RKO (cell line): ENCODE measurements at places on chromosomes 1 and 21.

DNA sequence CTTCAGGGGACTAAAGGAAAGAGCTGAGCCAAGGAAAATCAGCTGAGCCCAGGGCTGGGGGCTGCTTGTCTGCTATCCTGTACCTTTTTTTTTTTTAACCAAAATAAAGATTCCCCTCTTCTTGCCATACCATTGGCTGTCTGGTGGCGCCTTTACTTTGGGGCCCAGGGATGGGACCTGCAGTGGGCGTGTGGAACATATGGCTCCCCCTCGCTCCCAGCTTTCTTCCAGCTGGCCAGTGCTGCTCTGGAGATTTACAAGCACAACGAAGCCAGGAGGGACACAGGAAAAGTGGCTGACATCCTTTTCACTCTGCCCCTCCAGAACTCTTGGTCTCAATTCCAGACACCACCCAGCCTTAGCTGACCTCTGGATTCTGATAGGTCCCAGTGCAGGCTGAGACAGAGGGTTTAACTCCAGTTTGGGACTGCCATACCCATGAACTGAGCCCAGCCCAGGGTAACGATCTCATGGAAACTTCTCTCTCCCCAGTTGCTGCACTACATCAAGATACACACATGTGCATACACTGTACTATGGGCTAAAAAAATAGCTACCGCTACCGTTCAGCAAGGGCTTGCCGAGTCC, 5.4 kb upstream of the SFN start:
- no peak for DNase-seq

GRCh38 chr1:182614796-182615454, 10.7 kb upstream of the RGS16 start:
- no peak for DNase-seq

- no peak for DNase-seq
These were observed 151.6 kb downstream of the GRIK3 start for GRCh38 chr1:36882536-36883285.

DNA sequence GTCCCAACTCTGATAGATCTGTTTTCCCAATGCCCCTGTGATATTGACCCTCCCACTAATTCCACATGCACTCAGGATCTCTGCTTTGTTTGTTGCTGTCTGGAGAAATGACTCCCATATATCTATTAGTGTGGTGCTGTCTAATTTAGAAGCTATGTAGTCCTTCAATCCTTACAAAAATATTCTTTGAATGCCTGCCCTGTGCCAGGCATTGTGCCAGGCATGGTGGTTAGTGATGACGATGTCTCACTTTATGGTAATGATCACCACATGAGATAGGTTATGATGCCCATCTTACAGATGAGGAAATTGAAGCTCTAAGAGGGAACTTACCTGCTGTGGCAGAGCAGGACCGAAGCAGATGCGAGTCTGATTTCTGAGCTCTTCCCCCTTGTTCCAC, 12.9 kb downstream of the MYOG start:
- no peak for DNase-seq

DNA sequence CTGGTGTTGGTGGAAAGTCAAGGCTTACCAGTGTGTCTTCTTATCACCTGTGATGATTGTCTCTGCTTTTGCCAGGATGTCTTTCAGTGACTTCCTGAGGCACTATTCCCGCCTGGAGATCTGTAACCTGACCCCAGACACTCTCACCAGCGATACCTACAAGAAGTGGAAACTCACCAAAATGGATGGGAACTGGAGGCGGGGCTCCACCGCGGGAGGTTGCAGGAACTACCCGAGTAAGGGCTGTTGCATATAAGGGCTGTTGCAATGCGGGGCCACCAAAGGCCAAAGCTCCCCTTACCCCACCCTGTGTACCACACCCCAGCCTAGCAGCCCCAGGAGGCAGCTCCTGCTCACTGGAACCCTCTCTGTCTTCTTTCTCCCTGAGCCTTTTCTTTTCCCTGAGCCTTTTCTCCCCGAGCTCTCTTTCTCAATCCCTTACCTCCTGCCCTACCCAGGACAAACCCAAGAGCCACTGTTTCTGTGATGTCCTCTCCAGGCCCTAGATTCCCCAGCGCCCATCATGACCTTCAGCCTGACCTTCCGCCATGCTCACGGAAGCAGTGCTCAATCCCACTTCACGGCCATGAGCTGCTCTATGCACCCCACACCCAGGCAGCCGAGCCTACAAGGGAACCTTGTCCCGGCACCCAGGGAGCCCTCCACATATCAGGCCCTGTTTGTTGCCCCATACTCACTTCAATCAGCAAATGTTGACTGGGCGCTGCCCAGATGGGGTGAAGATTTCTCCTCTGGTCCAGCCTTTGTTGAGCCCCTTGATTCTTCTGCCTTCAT, 40.6 kb downstream of the CAPN2 start:
- no peak for DNase-seq

DNA sequence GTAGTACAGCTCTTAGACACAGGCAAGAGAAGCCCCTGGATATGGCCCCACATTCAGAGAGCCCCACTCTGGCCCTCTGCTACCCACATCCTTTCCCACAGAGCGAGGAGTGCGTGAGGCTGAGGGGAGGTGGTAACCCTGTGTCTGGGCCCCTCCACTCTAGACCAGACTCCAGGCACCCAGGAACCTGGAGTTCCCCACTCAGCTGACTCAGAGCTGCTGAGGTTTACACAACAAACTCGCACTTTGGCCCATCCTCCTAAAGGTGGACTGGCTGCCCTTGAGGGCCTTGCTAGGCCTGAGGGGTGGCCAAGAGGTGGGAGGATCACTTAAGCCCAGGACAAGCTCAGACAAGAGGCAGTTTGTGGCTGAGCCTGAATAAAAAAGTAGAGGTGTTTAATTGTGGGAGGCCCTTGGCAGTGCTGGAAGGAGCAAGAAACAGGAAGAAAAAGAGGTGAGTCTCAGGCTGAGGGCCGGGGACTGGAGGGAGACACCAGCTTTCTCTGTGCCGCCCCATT, 10.7 kb downstream of the MR1 start:
- DNase-seq = no peak

GRCh38 chr1:21913763-21914162, 23.3 kb downstream of the HSPG2 start:
- DNase-seq = no peak

DNA sequence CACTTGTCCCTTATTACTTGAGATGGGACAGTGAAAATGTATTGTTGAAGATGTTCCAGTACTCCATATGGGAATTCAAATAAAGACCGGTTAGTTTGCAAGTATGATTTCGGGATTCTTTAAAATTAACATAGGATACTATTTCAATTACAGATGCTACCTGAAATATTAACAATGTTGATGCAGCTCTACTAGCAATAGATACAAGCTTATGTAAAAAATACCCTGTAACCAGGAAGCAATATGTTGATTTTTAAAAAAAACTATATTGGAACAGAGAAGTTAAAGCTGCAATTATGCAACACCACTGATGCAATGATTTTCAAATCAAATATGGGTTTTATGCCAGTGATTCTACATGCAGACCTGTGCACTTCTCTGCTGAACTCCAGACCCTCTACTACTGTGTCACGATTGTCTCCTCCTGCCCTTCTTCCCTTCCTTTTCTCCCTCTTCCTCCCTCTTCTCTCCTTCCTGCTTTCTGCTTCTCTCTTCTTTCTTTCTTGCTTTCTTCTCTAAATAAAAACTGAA, 179.2 kb downstream of the ATP6V1G3 start:
- no peak for DNase-seq

DNA sequence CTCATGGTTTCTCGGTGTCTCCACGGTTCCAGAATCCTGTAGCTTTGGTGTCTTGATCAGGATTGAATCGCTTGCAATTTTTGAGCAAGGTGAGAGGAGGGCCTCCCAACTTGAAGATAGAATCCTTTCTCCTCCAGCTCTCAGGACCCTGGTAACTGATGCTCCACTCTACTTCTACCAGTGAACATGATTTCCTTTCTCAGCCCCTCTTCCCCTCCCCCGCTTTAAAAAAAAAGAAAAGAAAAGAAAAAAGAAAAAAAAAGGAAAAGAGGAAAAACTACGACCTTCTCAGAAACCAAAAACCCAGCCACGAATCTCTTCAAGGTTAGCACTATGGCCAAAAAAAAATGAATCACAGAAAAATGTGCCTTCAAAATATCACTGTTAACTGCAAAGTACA, 1.2 kb downstream of the ARHGEF11 start:
- no peak for DNase-seq

DNA sequence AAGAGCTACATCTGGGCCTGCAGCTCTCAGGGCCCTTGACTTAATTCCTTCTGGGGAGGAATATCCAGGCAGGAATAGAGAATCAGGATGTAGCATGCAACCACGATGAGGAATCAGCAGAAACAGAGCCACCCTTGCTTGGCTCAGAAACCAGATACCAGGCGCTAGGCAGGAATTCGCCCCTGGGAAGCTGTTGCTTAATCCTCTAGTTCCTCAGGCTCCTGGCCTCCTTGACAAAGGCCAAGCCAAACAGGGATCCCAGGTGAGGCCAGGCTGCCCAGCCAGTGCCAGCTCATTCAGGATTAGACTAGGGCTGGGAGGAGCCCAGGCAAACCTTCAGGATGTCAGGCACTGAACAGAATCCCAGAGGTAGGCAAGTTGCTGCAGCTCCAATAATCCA, 48.2 kb upstream of the IRF2BP2 start:
- no peak for DNase-seq

DNA sequence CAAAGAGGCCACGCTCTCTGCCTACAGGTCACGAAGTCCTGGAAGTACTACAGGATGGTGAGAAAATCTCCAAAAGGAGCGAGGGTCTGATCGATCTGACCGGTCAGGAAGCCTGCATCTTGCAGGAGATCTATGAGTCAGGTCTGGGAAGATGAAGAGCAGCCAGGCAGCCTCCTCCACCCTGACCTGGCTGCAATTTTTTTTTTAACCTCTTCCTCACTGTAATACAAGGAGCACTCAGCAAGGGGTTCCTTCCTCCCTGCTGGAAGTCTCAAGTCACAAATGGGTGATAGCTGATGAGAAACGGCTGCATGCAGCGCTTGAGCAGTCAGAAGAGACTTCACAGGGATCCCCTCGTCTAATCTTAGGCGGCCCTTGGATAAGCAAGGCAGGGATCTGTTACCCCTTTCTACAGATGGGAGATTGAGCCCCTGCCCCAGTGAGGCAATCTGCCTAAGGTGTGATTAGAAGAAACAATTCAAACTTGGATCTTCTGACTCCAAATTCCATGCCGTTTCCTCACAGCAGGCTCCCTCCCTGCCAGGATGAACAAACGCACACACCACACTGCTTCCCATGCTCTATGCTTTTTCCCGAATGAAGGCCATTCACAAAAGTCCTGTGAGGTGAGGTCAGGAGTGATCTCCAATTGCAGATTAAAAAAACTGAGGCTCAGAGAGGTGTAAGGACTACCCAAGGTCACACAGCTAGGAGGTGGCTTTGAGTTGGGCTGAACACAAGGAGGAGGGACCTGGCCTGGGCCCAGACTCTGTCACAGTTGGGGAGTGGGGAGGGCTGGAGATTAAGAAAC, 48.3 kb downstream of the ECE1 start:
- no peak for DNase-seq

DNA sequence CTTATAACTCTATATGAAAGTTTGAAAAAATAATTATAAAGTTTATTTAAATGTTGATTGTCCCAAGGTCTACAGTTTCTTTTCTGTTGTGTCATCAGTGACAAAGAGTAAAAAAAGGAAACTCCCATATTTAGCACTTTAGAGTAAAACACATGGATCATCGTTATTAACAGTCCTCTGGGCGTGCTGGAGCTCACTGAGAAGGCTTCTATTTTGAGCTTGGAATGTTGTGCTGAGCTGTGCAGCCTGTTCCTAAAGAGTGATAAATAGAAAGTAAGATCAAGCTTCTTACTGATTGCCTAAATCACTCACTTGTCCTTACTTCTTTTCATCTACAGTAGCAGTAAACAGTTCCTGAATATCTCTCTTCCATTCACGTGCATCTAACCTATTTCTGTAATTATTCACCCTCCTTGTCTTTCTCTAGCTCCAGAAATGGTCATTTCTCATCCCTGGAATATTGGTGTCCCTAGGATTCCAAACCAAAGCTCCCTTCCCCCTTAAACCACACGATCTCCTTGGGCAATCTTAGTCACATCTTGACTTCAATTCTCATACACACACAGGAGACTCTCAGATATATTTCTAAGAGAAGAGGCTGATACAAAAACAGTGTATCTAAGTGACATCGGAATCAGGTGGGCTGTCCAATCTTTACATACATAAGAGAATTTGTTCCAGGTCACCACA, 11.9 kb downstream of the GBP5 start:
- DNase-seq = no peak

DNA sequence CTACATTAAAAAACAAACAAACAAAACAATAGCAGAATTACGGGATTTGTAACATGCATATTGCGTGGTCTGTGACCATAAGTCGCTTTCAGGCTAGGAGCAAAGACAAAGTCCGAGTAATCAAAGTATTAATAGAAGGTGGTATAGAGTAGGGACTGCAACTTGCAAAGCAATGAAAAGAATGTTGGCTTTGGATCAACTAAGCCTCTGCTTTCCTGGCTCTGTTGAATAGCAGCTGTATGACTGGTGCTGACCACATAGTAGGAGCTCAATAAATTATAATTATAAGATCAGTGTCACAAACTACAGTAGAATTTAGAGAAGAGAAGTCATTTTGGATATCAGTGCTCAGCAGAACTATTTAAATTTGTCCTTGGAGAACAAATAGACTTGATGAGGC, 586.4 kb downstream of the DPYD start:
- DNase-seq = no peak

- DNase-seq = no peak
These were observed 71.4 kb downstream of the AGPAT3 start for GRCh38 chr21:43936247-43936967.

DNA sequence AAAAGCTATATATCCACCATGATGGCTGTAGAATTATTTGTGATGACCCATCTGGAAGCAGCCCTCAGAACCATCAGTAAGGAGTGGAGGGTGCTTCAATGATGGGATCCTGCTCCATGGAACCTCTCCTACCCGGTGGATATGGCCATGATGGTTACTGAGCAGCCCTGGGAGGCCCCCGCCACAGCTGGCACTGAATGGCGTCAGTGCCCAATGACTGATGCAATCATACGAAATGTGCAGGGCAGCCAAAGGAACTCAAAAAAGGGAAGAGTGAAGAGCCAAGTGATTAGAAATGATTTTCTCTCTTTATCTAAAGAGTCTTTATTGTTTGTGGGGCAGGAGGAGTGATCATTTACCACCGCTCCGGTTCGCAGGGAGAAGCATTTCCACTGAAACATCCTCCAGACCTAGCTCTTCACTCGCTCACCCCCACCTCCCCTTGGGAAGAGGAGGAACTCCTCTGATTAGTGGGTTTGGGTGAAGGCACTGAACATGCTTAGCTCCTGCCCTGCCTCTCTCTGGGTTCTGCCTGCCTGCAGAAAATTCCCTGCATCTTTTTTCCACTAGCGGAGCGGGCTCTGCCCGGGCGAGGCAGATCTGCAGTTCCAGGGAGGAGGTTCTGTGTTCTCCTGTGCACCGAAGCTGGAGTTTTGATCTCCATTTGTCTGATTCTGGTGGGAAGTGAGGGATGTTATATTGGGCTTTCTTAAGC, 260.3 kb downstream of the GRIK3 start:
- no peak for DNase-seq

DNA sequence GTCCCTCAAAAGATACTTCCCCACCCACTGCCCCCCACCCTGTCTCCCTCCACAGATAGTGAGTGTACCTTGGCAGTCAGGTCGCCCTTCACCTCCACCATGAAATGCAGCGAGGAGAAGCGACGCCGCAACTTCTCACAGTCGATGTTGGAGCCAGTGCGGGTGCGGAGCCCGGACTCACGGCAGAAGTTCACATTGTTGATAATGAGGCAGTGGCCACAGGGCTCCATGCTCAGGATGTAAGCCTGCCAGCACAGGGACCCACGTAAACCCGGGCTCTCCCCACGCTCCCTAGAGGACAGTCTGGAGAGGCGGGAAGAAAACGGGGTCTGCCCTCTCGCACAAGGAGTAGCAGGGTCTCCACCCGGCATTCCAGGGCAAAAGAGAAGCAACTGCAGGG, 17.2 kb downstream of the CASP9 start:
- no peak for DNase-seq
